CD4-positive, alpha-beta T cell (primary cell): ENCODE measurements at places on chromosomes 16 and 17.
A peak's percentile ranks its signal among the peaks of the same experiment; 100 is the strongest.

DNA sequence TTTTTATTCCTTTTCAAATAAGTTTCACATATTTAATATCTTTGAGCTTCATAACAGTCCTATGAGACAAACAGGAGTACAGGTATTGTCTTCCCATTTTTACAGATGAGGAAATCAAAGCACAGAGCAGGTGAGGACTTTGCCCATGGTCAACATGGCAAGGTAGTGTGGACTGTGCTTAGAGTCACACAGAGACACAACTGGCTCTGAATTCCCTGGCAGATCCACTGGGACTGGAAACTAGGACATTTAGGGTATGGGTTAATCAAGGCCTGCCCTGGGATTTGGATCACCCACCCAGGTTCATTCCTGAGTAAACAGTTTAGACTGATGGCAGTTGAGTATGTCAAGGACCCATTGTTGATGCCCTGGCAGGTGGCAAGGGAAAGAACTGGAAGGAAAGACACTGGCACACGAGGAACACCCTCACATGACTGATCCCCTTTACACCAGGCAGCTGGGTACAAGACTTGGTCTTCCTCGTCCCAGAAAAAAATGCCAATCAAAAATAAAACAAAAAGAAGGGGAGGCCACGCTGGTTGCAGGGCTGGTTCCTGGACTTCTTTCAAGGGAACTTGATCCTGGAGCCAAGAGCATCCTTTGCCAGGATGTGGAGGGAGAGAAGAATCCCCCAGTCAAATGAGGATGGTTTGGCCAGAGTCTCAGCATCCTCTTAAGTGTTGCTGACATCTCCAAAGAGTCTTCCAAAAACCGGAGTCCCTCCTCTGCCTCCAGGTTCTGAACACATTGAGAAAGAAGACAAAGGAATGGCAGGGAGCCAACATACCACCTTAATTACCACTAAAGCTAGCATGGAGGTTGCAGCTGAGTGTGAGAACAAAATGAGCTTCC is 34.9 kb downstream of the CHD9 start:
- DNase-seq: no peak

DNA sequence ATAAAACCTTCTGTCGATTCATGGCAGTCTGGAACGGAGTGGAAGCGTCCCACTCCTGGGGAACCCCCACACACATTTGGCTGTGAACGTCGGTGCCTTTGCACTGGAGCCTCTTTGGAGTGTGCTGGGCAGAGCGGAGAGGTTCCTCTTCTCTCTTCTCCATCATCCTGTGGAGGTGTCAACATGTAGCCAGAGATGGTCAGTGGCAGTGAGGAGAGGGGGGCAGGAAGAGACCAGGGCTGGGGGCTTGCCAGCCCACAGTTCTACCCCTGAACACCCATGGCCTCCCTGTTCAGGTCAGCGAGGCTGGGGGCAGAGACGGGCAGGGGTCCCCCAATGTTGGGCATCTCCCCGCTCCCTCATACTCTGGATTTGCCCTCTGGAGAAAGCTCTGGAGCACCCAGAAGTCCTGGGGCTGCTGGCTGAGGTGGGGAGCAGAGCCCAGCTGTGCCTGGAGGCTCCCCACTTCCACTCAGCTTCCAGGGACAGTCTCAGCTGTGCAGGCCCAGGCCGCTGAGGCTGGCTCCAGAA is 223.7 kb downstream of the SEC14L1 start:
- no peak for DNase-seq

DNA sequence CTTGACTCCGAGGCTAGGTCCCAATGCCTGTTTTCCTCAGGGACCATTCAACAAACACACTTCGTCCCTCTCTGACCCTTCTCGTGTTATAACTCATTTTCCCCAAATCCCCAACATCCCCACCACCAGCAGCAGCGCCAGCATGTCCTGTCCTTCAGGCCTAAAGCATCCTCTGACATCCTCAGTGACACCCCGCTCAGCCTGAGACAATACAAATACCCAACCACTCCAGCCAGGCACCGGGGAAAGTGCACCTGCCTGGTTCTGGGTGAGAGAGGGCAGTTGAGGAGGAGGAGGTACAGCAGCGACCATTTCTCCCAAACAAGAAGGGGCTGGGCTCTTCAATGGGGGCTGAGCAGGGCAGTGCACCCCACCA is 4.7 kb downstream of the MNT start:
- no peak for DNase-seq

DNA sequence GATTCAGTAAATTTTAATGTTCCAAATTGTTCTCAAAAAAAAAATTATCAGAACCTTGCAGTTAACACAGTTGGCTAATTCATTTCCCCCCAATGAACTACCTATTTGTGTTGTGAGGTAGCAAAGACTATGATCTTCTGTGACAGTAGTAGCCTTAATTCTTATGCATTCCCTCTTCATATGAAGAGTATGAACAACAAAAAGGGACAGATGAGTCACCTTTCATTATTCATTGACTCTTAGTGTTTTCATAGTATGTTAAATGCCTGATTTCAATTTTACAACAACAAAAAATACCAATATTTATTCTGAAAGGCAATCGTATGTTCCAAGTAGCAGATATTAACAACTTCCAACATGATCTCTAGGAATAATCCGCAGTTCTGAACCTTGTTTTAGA is 3.6 kb upstream of the SLFN11 start:
- DNase-seq: no peak

DNA sequence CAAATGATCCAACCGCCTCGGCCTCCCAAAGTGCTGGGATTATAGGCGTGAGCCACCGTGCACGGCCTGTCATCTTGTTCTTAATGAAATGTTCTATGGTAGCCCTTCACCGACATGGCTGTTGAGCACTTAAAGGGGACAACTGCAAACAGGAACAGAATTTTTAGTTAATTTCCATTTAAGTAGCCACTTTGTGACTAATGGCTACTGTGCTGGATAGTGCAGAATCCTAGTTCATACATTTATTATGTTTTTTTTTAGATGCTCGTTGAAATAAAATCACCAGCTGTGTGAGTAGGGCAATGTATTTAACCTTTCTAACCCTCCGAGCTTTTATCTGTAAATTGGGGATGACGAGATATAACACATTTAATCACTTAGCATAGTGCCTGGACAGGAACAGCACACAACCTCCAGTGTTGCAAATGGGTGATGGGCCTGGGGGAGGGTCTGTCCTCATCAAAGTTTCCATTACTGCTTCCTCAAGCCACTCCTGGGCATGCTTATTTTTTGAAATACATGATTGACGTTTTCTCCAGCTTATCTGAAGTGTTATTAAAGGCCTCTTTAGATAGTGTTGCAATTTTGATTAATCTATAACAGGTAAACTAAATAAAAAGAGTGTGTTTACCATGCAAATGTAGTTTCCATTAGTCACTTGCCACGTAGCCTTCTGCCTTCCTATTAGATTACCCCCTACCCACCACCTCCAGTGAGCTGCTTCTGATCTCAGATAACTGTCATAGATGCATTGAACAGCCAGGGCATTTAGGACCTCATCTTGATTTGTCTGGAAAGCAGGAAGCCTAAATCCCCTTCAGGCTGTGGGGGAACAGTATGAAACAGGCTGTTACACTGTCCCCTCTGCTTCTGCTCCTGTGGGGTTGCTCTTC is 42.5 kb upstream of the TANC2 start:
- no peak for DNase-seq

GRCh38 chr17:1931844-1932579 is 93.1 kb downstream of the RTN4RL1 start:
- DNase-seq: no peak

DNA sequence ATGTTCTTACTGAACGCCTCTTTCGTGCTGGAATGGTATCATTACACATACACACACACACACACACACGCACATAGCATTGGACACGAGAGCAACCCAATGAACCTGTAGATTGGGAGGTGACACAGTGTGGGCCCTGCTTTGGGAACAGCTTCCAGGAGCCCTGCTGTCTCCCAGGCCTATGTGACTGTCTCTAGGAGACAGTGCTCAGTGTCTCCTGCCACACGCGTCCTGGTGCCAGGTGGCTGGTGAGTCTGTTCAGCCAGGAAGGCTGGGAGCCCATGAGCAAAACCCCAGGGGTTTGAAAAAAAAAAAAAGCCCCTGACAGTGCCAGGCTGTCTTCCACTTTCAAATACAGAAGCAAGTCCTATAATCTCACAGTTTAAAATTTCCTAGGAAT is 2.4 kb upstream of the SPOP start:
- DNase-seq: no peak

- no peak for DNase-seq
Observed at GRCh38 chr16:9068886-9069285, 22.6 kb upstream of the HAPSTR1 start.

- no peak for DNase-seq
Observed at GRCh38 chr16:49352892-49353291, 20.7 kb upstream of the C16orf78 start.

DNA sequence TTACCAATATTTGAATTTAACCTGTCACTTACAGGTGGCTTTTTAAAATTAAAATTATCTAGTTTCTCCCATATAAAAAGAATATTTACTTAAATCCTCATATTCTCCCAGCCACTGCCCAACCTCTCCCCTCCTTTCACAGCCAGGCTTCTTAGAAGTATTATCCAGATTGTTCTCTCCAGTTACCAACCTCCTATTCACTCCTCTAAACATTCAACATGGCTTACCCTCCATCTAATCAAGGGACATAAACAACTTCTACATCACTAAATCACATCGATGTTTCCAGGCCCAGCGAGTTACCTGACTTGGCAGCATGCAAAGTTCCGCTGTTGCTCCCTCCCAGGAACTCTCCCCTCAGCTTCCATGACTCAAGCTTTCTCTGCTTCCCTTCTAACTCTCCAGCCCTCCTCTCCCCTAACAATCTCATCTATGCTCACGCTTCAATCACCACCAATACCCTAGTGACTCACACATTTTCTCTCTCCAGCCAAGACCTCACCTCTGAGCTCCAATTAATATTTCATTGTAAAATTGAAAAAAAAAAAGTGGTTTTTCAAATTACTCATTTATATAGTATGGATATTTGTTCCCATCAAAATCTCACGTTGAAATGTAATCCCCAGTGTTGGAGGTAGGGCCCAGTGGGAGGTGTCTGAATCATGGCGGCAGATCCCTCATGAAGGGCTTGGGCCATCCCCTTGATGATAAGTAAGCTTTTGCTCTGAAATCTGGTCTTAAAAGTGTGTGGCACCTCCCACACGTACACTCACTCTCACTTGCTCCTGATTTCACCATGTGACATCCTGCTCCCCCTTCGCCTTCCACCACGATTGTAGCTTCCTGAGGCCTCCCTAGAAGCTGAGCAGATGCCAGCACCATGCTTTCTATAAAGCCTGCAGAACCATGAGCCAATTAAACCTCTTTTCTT is 88.5 kb downstream of the HELZ start:
- no peak for DNase-seq

GRCh38 chr16:72665701-72666100 is 382.2 kb downstream of the ZFHX3 start:
- no peak for DNase-seq

- peak; percentile 84 for DNase-seq
Observed at GRCh38 chr17:49494986-49495841, at the start of gene NGFR. TSS of gene NGFR (plus strand) at chr17:49495293. CDS start at chr17:49495418, 125 bp downstream.

GRCh38 chr17:73069841-73070240 is 22.6 kb downstream of the SLC39A11 start:
- no peak for DNase-seq

DNA sequence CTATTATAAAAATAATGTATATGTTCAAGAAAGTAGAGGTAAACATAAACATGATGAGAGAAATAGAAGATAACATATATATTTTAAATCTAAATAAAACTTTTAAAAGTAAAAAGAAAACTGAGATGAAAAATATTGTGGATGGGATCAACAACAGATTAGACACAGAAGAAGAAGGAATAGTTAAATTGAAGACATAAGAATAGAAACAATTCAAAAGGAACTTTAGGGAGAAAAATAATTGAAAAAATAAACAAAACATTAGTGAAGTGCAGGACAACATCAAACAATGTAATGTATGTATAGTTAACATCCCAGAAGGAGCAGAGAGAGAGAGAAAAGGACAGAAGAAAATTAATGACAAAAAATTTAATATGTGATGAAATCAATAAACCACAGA is 228.1 kb upstream of the TNRC6C start:
- no peak for DNase-seq

DNA sequence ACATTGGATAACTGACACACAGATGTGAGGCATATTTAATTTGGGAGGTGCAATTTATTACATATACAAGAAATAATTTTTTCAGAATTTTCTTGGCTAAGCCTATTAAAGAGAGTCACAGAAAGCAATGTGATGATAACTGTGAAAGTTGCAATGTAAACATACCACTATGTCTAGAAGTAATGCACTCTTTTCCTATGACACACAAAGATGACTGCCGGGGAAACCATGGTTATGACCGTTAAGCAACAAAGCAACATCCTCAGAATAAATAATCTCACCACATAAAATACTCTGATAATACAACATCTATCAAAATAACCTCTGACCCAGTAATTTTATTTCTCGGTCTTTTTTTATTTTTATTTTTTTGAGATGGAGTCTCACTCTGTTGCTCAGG is 10.5 kb upstream of the QRICH2 start:
- DNase-seq: no peak

- no peak for DNase-seq
Observed at GRCh38 chr16:31385680-31386079, 7.5 kb upstream of the ITGAD start.

DNA sequence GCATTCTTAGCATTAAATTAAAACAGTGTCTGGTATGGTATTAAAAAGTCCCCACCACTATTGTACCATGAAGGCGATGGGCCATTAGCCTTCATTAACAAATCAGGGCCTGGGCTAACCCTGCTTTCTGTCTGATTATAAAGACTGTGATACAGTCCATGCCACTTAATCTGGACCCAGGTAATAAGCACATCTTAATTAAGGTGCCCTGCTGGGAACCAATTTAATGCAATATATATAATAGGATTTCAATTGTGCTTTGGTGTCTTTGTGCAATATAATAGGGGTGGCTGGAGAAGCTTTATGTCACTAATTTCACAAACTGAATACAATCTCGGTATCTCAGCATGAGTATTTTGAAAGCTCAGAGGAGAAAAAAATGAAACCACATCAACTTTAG is 64.4 kb upstream of the CDH8 start:
- DNase-seq: no peak

DNA sequence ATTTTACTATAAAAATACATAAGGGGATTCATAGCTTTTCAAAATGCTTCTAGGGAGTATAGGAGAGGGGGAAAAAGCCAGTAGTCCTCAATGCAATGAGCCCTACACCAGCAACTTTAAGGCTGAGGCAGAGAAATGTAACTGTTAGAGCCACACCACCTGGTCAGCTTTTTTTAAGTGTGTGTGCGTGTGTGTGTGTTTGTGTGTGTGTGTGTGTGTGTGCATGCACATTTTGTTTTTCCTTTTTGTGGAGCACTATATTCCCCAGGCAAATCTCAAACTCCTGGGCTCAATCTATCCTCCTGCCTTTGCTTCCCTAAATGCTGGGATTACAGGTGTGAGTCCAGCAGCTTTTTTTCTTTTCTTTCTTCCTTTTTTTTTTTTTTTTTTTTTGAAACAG is 2.3 kb upstream of the MEIOC start:
- no peak for DNase-seq

DNA sequence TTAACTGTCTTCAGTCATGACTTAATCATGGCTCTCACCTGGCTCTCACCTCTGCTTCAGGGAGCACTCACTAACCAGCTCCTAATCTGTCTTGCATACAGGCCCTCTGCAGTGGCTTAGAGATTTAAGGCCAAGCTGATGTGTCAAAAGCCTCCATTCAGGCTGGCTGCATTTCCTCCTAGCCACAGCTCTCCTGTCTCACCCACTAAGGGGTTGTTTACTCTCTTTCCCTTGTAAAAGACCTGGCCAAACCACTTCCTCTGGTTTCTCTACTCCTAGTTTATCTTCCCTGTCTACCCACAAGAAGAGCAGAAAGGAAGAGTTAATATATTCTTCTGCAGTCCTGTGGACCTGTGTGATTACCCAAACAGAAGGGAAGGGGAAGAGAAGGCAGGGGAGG is 9.3 kb upstream of the ASIC2 start:
- no peak for DNase-seq
